Esophagus squamous epithelium (tissue), 5 donors: ENCODE measurements at places on chromosomes 1 and 21. TPM values are rescaled to one million over a fixed set of nuclear protein-coding genes. Genes with fewer than 3 reads are reported as not detected.

- no peak for DNase-seq
These were observed 10.9 kb downstream of the POMGNT1 start for GRCh38 chr1:46187106-46187869.

DNA sequence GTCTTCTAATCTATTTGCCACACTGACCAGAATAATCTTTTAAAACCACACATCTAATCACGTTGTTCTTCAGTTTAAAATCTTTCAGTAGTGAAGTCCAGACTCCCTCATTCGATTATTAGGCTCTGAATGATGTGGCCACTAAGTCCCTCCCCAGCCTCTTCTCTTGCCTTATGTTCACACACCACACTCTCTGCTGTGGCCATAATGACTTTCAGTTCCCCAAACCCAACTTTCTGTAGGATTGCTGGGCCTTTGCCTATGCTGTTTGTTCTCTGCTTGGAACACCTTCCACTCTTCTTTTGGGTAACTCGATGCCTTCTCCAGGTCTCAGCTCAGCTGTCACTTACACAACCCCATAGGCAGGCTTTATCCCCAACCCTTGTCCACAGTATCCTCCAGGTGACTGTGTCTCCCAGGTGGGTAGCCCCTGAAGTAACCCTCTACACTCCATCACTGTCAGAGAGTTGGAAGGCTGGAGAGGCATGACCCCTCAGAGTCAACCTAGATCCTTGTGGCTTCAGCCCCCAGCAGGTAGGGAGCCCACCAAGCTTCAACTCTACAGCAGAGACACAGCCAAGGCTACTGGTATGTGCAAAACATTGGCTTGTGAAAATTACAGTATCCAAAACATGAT, 8.4 kb upstream of the SLC37A1 start:
- DNase-seq: no peak

GRCh38 chr1:184082541-184083415, 31.2 kb downstream of the TSEN15 start:
- DNase-seq: no peak

DNA sequence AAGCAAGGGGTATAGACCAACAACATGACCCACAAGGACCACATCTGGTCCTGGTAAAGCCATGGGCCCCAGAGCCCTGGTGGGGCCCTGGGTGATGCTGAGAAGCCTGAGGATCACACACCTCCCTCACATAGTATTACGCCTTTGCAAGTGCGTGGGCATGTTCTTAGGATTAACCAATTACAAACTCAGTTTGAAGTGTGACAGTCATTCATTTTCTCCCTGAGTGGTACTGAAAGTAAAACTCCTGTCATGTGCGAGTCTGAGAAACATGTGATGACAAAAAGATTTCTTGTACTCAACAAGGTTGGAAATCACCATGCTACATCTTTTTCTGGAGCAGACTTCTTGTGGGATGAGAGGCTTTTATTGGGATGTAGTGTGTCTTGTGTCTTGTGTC, 315.3 kb upstream of the DUSP10 start:
- no peak for DNase-seq

The IFI44L gene
- total RNA-seq: 7.1 TPM

- no peak for DNase-seq
These were observed 1018.8 kb downstream of the PLA2G4A start for GRCh38 chr1:187847531-187847930.

The ACTN2 gene
- total RNA-seq: 1.3 TPM

DNA sequence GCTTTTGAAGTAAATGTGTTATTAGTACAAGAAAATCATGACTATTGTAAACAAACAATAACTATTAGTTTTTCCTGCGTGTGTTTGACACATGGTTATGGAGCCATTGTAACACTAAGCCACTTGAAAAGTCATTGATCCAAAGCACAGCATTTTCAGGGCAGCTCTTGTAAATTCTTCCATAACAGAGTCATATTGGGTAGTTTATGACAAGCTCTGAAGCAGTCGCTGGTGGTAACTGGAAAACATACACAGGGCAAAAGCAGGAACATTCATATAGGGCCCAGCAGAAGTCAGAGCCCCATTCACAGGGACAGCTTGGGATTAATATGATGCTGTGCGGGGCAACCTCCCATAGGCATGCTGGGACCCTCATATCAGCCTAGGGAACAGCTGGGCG, 483.2 kb upstream of the PTBP2 start:
- no peak for DNase-seq

The ARMH1 gene
- total RNA-seq: not detected

The SMCP gene
- total RNA-seq: not detected

The C1orf141 gene
- not detected for total RNA-seq

The TGFB2 gene
- 0.73 TPM for total RNA-seq

The TCEANC2 gene
- 2.8 TPM for total RNA-seq

DNA sequence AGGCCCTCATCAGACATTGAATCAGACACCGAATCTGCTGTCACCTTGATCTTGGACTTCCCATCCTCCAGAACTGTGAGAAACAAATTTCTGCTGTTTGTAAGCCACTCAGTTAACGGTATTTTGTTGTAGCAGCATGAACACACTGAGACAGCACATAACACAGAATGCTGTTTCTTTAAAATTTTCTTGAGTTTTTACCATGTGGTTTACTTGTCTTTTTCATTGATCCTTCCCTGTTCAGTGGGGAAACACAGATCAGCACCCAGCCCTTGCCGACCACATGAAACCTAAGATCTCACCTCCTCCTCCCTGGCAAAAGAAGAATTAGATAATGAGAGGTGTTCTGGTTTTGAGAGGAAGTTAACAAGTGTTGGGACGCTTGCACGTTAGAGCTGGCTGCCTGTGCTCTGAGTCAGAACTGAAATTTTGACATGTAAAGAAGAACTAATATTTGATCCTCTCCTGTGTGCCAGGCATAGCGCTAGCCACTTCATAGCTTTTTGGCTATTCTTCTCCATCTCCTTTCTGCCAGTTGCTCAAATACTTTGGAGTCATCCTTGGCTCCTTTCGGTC, 179.6 kb downstream of the DHRS3 start:
- no peak for DNase-seq

DNA sequence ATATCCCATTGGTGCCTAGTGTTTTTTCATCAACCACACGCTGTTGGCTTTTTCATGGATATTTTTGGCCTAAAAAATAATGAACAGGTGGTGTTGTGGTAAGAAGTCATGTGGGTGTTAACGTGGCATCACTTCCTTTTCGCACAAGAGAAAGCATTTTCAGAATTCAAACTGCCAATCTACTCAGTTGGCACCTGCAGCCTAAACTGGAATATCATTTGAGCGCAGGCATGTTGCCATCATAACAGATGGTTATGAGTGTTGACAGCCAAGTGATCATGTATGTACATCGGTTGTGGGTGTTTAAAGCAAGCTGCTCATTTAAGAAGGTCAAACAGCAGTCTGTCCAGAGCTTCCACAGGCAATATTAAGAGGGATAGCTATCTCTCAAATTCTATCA, 1963.0 kb downstream of the NCAM2 start:
- DNase-seq: no peak

The SAMD11 gene
- total RNA-seq: 0.95 TPM

DNA sequence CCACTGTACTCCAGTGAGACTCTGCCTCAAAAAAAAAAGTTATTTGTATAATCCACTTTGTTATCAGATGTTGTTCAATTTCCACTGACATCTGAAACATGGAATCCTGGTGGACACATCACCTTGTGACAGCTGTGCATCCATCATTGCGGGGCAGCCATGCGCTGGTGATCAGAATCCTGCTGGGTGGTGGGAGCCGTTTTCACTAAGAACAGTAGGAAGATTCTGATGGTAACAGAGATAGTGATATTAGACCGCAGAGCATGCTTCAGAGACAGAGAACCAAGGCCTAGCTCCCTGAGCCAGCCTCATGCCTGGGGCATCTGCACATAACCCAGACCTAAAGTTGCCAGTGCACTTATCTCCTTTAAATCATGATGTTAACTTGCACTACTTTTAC, 3.1 kb upstream of the SPRR3 start:
- no peak for DNase-seq

The ARL8A gene
- 24.2 TPM for total RNA-seq

DNA sequence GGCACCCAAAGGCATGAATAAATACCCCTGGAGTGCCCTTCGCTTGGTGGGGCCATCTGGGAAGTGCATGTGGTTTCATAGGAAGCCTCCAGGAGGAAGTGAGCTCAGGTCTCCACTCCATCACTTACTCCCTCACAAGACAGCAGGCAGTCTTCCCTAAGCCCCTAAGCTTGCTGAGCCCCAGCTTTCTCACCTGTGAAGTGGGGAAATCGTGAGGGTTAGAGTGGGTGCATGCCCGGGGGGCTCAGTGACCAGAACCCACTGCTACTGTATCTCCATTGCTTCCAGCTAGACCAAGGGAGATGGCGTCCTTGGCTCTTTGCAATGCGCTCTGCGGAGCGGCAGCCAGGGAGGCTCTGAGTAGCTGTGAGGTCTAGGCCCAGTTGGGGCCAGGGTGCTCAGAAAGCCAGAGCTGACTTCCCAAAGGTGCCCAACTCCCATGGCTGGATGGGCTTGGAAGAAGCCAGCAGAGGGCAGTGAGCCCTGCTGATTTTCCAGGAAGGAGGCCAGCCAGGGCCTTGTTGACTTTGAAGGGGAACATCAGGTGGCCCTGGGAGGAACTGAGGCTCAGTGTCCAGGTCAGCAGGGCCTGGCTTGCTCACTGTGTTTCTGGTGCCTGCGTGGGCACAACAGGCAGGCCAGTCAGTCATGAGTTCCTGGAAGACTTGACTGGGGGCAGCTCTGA, 27.3 kb downstream of the CDCP2 start:
- no peak for DNase-seq

DNA sequence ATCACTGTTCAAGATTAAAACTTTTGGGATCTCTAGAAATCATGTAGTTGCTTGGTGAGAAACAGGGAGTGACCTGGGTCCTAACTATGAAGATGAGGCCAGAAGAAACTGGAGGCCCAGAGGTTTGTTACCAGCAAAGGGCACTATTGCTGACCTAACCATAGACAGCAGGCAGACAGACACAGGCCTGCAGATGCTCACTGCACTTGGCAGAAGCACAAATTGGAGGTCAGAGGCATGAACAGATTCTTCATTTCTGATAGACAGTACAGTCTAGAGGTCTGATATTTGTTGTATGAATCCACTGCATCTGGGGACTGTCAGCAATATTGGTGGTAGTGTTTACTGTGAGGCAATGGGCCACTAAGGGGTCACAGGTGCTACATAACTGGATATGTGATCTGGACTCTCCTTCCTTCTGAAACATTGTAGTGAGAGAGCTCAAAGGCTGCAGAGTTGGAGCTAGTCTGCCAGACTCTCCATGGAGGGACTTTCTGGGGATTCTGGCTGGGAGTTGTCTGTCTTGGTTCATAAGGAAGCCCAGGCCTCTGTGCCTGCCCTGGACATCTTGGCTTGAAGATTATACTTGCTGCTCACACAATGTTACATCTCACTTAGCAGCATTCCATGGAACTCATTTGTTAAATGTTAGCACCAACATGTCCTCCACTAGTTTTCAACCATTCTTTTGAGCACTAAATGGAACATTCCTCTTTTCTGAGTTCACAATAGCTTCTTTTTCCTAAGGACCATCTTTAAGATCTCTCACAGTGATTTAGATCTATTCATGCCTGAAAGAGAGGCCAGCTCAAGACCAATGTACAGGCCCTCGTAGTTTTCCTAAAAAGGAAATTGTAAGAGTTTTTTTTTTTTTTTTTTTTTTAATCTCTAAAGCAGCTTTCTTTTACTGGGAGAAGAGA, 26.9 kb upstream of the CCN1 start:
- DNase-seq: no peak

The WARS2 gene
- 22.1 TPM for total RNA-seq

DNA sequence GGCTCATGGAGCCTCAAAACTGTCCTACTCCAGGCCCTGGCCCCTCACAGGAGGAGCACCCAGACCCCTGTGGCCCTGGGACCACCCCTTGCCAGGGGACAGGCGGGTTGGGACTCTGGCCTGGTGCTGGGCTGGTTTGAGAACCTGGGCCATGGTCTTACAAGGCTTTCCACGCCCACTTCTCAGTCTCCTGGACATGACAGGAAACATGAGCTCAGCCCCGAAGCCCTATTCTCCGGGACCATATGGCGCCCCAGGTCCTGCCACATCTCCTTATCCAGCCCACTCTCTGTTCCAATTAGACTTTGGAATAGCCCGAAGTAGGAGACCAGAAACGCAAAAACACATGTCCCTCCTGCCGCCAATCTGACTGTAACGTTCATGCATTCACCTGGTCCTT, 47.9 kb downstream of the KCNAB2 start:
- DNase-seq: no peak

- DNase-seq: no peak
These were observed 269.6 kb downstream of the VAV3 start for GRCh38 chr1:107695341-107695740.

- DNase-seq: no peak
These were observed 18.7 kb downstream of the LRRC3 start for GRCh38 chr21:44473915-44474555.

The GJA9 gene
- 0.50 TPM for total RNA-seq
